Activated CD4-positive, alpha-beta memory T cell treated with anti-CD3 and anti-CD28 coated beads for 36 hours (primary cell): ENCODE measurements at places on chromosomes 3 and 15. TPM values are rescaled to one million over a fixed set of nuclear protein-coding genes. Genes with fewer than 3 reads are reported as not detected.

- H3K36me3 ChIP-seq = peaks cover 7% of the 10 kb centered on the region
- H3K4me1 ChIP-seq = no peaks in the 10 kb centered on the region
- H3K27me3 ChIP-seq = no peaks in the 10 kb centered on the region
- no peak overlapping the region for H3K27ac ChIP-seq
- no peak overlapping the region for H3K4me3 ChIP-seq
These were observed 2.1 kb downstream of the PLA2G4F start for GRCh38 chr15:42154212-42154941.

GRCh38 chr15:32871883-32872282 lies 154.1 kb downstream of the GREM1 start:
- no peak overlapping the region for H3K4me3 ChIP-seq
- no peaks in the 10 kb centered on the region for H3K27me3 ChIP-seq
- no peak overlapping the region for H3K27ac ChIP-seq

- peak overlapping the region; percentile 57 for H3K27ac ChIP-seq
- H3K36me3 ChIP-seq = peaks cover 51% of the 10 kb centered on the region
- peak; percentile 33 for DNase-seq
- H3K27me3 ChIP-seq = no peaks in the 10 kb centered on the region
These were observed 50.8 kb upstream of the CRTC3 start for GRCh38 chr15:90478846-90479481.

DNA sequence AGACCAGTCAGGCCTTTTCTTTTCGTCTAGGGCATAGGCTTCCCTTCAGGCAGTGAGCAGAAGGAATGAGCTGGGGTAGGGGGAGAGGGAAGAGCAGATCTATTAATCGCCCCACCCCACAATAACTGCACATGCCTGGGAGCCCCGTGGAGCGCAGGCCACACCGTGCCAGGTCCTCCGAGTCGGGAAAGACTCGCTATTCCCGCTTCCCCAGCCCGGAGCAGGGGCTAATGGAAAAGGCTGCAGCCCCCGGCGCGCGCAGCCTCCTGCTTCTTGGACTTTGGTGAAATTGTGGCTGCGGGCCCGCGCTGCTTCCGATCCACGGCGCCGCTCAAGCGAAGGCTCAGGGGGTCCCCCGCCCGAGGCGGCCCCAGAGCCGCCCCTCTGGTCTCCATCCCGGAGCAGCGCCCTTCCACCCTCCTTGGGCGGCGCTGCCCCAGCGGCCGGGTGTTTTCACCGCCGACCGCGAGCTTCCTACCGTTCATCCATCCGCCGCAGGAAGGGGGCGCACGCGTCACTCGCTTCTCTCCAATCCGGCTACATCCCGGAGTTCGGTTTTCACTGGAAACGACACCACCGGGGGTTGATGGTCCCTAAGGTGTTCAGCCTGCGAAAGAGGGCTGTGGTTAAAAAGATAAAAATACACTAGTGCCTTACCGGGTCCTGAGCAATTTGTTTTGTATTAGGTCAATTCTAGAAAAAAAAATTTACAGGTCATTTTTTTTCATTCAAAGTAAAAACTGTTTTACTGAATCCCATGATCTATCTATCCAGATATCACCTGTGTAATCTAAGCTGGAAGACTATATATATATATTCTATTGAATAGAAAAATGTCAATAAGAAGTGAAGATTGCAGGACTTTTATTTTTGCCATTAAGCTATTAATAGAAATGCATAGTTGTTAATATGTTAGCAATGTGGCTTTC lies 4.4 kb upstream of the SYNM start:
- DNase-seq = peak; percentile 73
- no peaks in the 10 kb centered on the region for H3K36me3 ChIP-seq
- H3K4me1 ChIP-seq = no peaks in the 10 kb centered on the region
- H3K4me3 ChIP-seq = no peak overlapping the region

GRCh38 chr15:98966091-98966787 lies 41.4 kb downstream of the PGPEP1L start:
- no peak overlapping the region for H3K27ac ChIP-seq
- no peak for DNase-seq
- no peaks in the 10 kb centered on the region for H3K27me3 ChIP-seq
- H3K4me1 ChIP-seq = no peaks in the 10 kb centered on the region

Gene MAPKAPK3
- 186 TPM for total RNA-seq

DNA sequence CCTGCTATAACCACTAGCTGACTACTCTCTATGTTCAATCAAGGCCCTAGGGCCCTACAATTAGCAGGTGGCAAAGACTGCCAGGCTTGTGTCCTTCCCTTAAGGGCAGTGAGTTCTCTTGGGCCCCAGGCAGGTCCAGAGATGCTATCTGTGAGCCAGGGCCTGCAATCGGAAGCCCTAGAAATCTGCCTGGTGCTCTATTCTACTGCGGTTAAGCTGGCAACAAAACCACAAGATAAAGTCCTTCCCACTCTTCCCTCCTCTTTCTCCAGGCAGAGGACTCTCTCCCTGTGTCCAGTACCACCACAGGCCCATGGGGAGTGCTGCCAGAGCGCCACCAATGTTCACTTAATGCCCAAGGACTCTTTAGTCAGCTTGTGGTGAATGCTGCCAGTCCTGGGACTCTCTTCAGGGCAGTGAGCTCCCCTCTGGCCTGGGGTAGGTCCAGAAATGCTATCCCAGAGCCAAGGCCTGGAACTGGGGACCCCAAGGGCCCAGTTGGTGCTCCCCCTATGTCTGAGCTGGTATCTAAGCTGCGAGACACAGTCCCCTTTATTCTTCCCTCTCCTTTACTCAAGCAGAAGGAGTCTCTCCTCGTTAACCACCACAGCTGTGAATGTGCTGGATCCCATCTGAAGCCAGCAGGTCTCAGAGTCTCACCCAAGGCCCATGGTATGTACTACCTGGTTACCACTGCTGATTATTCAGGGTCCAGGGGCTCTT lies 34.7 kb downstream of the XXYLT1 start:
- H3K36me3 ChIP-seq = peaks cover 13% of the 10 kb centered on the region
- H3K4me3 ChIP-seq = no peak overlapping the region
- no peak for DNase-seq
- H3K4me1 ChIP-seq = no peaks in the 10 kb centered on the region

DNA sequence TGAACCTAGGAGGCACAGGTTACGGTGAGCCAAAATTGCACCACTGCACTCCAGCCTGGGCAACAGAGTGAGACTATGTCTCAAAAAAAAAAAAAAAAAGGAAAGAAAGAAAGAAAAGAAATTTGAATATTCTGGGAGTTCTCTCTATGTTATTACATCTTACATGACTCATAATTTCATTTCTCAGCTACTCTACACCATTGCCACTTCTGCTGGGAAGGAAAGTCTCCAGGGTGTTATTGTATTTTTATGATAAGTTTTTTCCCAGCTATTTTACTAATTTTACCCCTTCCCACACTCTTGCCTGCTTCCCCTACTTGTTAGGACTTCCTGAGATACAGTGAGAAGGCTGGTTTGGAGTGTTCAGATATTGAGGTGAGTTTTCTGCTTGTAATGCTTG lies 69.7 kb upstream of the UMPS start:
- no peak for DNase-seq
- no peak overlapping the region for H3K4me3 ChIP-seq
- H3K36me3 ChIP-seq = peaks cover 7% of the 10 kb centered on the region
- H3K4me1 ChIP-seq = peaks cover 10% of the 10 kb centered on the region
- H3K27ac ChIP-seq = no peak overlapping the region

DNA sequence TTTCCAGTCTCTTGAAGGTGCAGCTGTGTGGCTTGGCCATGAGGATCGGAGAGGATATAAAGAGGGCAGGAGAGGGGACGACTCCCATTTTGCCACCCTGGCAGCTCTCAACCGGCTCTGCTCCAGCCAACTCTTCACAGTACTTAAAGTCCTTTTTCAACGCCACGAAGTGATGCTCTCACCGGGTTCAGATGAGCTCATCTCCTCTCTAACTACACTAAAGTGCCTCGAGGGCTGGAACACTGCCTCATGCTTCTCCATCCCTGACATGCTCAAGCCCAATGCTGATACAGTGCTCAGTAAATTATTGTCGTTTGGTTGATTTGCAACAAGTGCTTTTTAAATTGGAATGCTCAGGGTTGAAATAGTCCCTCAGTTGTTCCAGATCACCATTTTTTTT lies 97.8 kb downstream of the GTPBP8 start:
- H3K27me3 ChIP-seq = no peaks in the 10 kb centered on the region
- peaks cover 9% of the 10 kb centered on the region for H3K36me3 ChIP-seq

- H3K4me3 ChIP-seq = no peak overlapping the region
- no peak for DNase-seq
- peaks cover 18% of the 10 kb centered on the region for H3K4me1 ChIP-seq
- H3K27me3 ChIP-seq = peaks cover 42% of the 10 kb centered on the region
- no peaks in the 10 kb centered on the region for H3K36me3 ChIP-seq
These were observed 1.6 kb upstream of the PLD1 start for GRCh38 chr3:171811913-171812335.

Gene PCOLCE2
- not detected for total RNA-seq

Gene MRPS11
- total RNA-seq = 56.4 TPM

Gene MIX23
- total RNA-seq = 87.8 TPM

- no peak overlapping the region for H3K4me3 ChIP-seq
- no peaks in the 10 kb centered on the region for H3K36me3 ChIP-seq
- no peaks in the 10 kb centered on the region for H3K27me3 ChIP-seq
- no peak overlapping the region for H3K27ac ChIP-seq
- H3K4me1 ChIP-seq = no peaks in the 10 kb centered on the region
- DNase-seq = no peak
These were observed 45.4 kb upstream of the PLXNA1 start for GRCh38 chr3:126937533-126937932.

Gene CPA3
- total RNA-seq = not detected

GRCh38 chr15:89370120-89370977 lies 35.7 kb upstream of the POLG start:
- H3K4me1 ChIP-seq = peaks cover 13% of the 10 kb centered on the region
- H3K36me3 ChIP-seq = no peaks in the 10 kb centered on the region
- peaks cover 69% of the 10 kb centered on the region for H3K27me3 ChIP-seq
- DNase-seq = no peak

DNA sequence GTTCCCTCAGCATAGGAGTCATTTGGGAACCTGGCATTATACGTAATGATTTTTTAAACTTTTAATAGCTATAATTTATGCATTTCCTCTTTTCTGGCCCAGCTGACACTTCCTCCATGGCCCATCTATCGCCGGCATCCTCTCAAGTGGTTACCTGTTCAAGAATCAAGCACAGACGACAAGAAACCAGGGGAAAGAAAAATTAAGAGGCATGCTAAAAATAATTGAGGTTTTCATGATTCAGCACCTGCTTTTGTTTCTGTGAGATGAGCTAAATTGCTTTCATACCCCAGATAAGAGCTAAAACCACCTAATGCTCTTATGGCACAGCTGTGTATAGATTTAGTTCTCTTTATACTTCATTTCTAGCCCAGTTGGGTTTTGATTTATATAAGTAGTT lies 1.7 kb downstream of the SPCS1 start:
- H3K4me1 ChIP-seq = peaks cover 25% of the 10 kb centered on the region
- H3K27ac ChIP-seq = peak overlapping the region; percentile 67
- no peak for DNase-seq
- no peaks in the 10 kb centered on the region for H3K27me3 ChIP-seq

- H3K4me1 ChIP-seq = no peaks in the 10 kb centered on the region
- no peaks in the 10 kb centered on the region for H3K27me3 ChIP-seq
- no peak overlapping the region for H3K4me3 ChIP-seq
- DNase-seq = no peak
- H3K27ac ChIP-seq = no peak overlapping the region
- H3K36me3 ChIP-seq = peaks cover 10% of the 10 kb centered on the region
These were observed 31.7 kb upstream of the IP6K2 start for GRCh38 chr3:48748754-48749153.

DNA sequence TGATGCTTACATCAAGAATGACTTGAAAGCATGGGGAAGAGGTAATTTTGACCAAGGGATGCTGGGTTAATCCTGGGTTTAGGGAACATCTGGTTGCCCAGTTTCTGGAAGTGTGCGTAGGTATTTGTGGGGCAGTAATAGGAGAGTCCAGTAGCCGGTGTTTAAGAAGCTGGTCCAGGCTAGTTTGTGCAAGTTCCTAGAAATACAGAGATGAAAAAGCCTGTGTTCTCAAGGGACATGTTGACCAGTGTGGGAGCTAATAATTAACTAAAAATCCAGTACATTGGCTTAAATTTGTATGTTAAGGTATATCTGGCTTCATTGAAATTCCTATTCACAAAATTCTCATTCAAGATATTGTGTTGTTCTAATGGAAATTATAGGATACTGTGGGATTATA lies 51.2 kb downstream of the UBE2E2 start:
- H3K36me3 ChIP-seq = no peaks in the 10 kb centered on the region
- no peaks in the 10 kb centered on the region for H3K27me3 ChIP-seq
- H3K27ac ChIP-seq = no peak overlapping the region
- no peak for DNase-seq

DNA sequence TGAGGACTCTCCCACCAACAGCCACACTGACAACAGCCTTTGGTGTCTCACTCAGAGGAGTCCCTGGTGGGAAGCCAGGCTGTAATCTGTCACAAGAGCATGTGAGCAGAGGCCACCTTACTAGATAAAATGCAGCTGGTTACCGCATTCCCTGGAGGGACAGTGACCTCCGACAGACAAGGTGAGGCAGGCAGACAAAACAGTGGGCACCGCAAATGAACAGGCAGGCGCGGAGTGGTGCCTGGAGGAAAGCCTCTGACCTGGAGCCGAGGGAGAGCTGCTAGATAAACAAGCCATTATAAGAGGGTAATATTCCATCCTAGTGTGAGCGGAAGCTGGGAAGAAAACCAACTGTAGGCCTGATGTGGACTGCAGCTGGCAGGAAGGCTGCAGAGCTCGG lies 736.4 kb downstream of the FHIT start:
- no peak overlapping the region for H3K27ac ChIP-seq
- DNase-seq = no peak
- no peak overlapping the region for H3K4me3 ChIP-seq
- H3K4me1 ChIP-seq = no peaks in the 10 kb centered on the region
- H3K36me3 ChIP-seq = no peaks in the 10 kb centered on the region

Gene ALDH1L1
- not detected for total RNA-seq

DNA sequence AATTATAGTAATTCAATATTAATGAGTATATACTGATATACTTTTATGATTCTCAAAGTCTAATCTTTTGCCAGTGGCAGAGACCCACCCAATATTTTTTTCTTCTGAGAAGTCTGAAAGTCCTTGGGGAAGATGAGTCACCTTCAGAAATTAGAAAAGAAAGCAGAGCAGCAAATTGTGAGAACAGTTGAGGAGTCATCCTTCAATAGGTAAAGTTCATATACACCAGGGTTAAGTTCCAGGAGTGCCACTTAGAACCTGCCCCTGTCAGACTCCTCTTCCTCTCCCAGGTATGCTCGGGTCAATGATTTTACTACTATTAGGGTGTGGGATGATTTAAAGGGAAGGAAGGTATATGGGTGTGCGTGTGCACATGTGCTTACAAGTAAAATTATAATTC lies 7.1 kb downstream of the CLRN1 start:
- no peaks in the 10 kb centered on the region for H3K4me1 ChIP-seq
- H3K27me3 ChIP-seq = peaks cover 30% of the 10 kb centered on the region
- no peaks in the 10 kb centered on the region for H3K36me3 ChIP-seq
- DNase-seq = no peak
- no peak overlapping the region for H3K4me3 ChIP-seq
- H3K27ac ChIP-seq = no peak overlapping the region
